ENCODE measurements at places on chromosomes 3 and 15.

DNA sequence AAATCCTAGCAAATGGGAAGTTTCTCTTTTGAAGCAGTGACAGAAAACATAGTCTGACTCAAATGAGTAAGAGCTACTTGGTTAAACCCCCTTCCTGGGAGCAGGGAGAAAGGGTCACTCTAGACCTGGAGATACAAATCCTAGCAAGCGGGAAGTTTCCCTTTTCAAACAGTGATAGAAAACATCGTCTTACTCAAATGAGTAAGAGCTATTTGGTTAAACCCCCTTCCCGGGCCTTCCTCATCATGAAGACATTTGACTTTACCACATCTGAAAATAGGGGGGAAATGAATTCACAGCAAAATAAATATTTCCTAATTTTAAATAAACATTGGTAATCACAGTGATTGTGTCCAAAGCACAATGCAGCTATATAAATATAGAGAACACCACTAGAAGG is 79.2 kb downstream of the FOXB1 start:
- DNase-seq: no peak
- H3K4me3 ChIP-seq: no peak overlapping the region
- H3K27ac ChIP-seq: no peak overlapping the region
- no peaks in the 10 kb centered on the region for H3K36me3 ChIP-seq
- no peaks in the 10 kb centered on the region for H3K4me1 ChIP-seq
- no peaks in the 10 kb centered on the region for H3K27me3 ChIP-seq

GRCh38 chr15:27330326-27330725 is 359.3 kb downstream of the GABRG3 start:
- H3K4me1 ChIP-seq: no peaks in the 10 kb centered on the region
- no peak overlapping the region for H3K4me3 ChIP-seq
- H3K27me3 ChIP-seq: no peaks in the 10 kb centered on the region

DNA sequence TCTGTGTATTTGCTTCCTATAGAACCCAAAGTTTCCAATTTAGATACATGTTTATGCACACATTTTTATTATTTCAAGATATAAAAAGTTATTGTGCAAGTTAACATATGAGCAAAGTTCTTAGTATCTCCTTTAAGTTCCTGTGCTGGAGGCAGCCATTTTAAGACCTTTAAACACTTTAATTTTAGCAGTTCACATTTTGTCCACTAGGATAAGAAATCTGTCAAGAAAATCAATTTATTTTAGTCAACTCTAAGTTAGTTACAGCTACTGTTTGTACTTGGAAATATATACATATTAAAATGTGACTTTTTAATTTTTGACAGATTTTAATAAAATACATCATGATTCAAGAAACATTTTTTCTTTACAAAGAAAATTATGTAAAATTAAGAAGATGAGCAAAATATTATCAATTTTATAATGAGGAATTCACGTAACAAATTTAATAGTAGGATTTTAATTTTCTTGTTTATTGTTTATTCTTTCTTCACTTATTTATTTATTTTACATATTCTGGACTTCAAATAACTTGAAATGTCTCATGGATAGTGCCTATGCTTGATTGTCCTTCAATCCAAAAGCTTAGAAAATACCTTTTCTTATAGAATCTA is 402.6 kb upstream of the GBE1 start:
- H3K27me3 ChIP-seq: no peaks in the 10 kb centered on the region
- H3K4me1 ChIP-seq: no peaks in the 10 kb centered on the region
- H3K36me3 ChIP-seq: no peaks in the 10 kb centered on the region

DNA sequence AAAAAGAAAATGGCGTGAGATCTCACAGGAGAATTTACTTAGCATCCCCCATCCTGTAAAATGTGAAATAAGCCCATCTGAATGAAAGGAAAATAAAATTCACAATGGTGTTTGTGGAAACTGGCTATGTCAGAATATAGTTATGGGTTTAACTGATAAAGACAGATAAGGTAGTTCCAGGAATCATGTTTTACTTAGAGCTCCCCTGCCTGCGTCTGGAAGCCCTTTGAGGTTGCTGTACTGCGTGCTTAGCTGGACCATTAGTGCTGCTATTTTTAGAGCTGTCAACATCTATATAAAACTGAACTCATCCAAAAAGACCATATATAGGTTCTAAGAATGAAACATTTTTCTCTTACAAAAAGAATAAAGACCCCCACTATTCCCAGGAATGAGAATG is 130.8 kb downstream of the LSAMP start:
- peak; percentile 11 for DNase-seq
- H3K27me3 ChIP-seq: no peaks in the 10 kb centered on the region
- H3K36me3 ChIP-seq: no peaks in the 10 kb centered on the region

DNA sequence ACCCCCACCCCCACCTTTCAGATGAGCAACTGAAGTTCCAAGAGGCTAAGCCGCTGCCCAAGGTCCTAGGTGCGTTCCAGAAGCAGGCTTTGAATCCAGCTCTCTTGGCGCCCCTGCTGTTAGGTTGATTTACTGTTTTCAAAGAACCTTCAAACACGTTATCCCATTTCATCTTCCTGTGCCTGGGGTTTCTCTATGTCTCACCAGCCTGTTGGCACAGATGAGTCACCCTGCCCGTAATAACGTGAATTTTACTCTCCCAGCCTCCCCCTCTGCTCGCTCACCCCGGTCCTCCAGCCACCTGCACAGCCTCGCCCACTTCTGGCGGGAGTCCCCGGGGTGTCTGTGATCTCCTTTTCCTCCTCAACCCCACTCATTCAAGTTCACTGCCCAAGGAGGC is 13.0 kb upstream of the TSEN2 start:
- H3K27ac ChIP-seq: no peak overlapping the region
- peaks cover 20% of the 10 kb centered on the region for H3K4me1 ChIP-seq
- H3K27me3 ChIP-seq: no peaks in the 10 kb centered on the region
- no peaks in the 10 kb centered on the region for H3K36me3 ChIP-seq

- H3K27ac ChIP-seq: no peak overlapping the region
- DNase-seq: no peak
- no peaks in the 10 kb centered on the region for H3K4me1 ChIP-seq
- no peaks in the 10 kb centered on the region for H3K27me3 ChIP-seq
- H3K36me3 ChIP-seq: no peaks in the 10 kb centered on the region
Observed at GRCh38 chr3:78830470-78830869, 937.3 kb downstream of the ROBO1 start.

- no peak overlapping the region for H3K4me3 ChIP-seq
- DNase-seq: peak; percentile 66
- no peaks in the 10 kb centered on the region for H3K27me3 ChIP-seq
- H3K4me1 ChIP-seq: no peaks in the 10 kb centered on the region
- no peaks in the 10 kb centered on the region for H3K36me3 ChIP-seq
Observed at GRCh38 chr3:159273608-159274007, 471.8 kb downstream of the MFSD1 start.

DNA sequence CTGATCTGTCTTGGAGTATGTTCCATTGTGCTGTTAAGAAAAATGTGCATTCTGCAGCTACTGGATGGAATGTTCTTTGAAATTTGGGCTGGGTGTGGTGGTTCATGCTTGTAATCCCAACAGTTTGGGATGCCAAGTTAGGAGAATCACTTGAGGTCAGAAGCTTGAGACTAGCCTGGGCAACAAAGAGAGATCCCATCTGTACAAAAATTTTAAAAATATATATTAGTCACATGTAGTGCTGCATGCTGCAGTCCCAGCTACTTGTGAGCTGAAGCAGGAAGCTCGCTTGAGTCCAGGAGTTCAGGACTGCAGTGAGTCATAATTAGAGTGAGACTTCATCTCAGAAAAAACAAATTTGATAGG is 62.8 kb upstream of the PLSCR4 start:
- H3K36me3 ChIP-seq: no peaks in the 10 kb centered on the region
- no peaks in the 10 kb centered on the region for H3K4me1 ChIP-seq
- H3K27me3 ChIP-seq: no peaks in the 10 kb centered on the region

- H3K36me3 ChIP-seq: no peaks in the 10 kb centered on the region
- no peak for DNase-seq
- no peak overlapping the region for H3K27ac ChIP-seq
Observed at GRCh38 chr15:27796405-27797320, 302.5 kb downstream of the OCA2 start.

- H3K27ac ChIP-seq: no peak overlapping the region
- DNase-seq: no peak
- H3K36me3 ChIP-seq: no peaks in the 10 kb centered on the region
Observed at GRCh38 chr3:69696367-69696766, 42.9 kb upstream of the MITF start.

- H3K36me3 ChIP-seq: no peaks in the 10 kb centered on the region
- no peaks in the 10 kb centered on the region for H3K4me1 ChIP-seq
- H3K27me3 ChIP-seq: no peaks in the 10 kb centered on the region
- no peak for DNase-seq
- no peak overlapping the region for H3K27ac ChIP-seq
- H3K4me3 ChIP-seq: no peak overlapping the region
Observed at GRCh38 chr3:34396956-34397355, 598.5 kb downstream of the PDCD6IP start.

- H3K36me3 ChIP-seq: peaks cover 80% of the 10 kb centered on the region
- no peak overlapping the region for H3K4me3 ChIP-seq
- no peak for DNase-seq
- H3K4me1 ChIP-seq: no peaks in the 10 kb centered on the region
- no peak overlapping the region for H3K27ac ChIP-seq
Observed at GRCh38 chr15:84645496-84645895, 8.6 kb downstream of the WDR73 start.

GRCh38 chr3:38039101-38039898 is at the start of gene DLEC1:
Gene DLEC1 (plus strand): TSS chr3:38039208. CDS start chr3:38039226, 18 bp downstream.
- DNase-seq: peak; percentile 69
- no peaks in the 10 kb centered on the region for H3K36me3 ChIP-seq
- H3K4me3 ChIP-seq: peak within 1 kb of the TSS; percentile 53

GRCh38 chr15:70722266-70723121 is 40.9 kb downstream of the UACA start:
- H3K27me3 ChIP-seq: no peaks in the 10 kb centered on the region
- no peaks in the 10 kb centered on the region for H3K4me1 ChIP-seq
- no peak overlapping the region for H3K27ac ChIP-seq

DNA sequence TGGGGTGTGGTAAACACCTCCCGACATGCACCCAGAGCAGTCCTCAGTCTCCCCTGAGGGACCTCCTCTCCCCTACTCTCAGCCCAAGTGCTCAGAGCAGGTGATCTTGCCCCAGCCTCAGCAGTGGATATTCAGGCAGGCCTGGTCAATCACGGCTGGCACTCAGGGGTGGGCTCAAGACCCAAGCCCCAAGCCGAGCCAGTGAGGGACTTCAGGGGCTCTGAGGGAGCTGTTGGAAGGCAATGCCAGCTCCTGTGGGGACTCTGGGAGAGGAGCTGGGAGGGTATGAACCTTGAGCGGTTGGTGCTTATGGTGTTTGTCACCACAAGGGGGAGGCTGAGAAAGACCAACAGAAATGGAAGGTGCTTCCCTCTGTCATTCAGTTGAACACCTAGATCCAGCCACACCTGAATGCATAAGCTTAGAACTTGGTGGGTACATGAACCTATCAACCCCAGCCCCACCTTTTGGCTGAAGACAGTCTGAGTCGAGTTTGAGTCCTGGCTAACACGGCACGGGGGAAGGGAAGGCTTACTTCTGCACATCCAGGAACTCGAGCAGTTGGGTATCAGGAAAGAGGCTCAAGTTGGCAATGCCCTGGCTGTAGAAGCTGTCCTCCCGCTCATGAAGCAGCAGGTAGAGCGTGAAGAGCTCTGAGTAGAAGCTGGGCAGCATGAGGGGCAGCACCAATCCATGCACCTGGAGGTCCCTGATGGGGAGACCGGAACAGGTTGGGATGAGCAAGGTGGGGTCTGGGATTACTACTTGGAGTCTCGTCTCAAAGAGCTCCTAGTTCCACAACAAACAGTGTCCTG is 19.2 kb downstream of the ALS2CL start:
- no peak for DNase-seq
- H3K27ac ChIP-seq: no peak overlapping the region
- H3K36me3 ChIP-seq: no peaks in the 10 kb centered on the region
- peaks cover 18% of the 10 kb centered on the region for H3K27me3 ChIP-seq
- peaks cover 2% of the 10 kb centered on the region for H3K4me1 ChIP-seq

- no peak for DNase-seq
- peak overlapping the region; percentile 46 for H3K4me3 ChIP-seq
- H3K36me3 ChIP-seq: no peaks in the 10 kb centered on the region
- H3K4me1 ChIP-seq: no peaks in the 10 kb centered on the region
Observed at GRCh38 chr15:62075595-62076277, 9.0 kb downstream of the C2CD4A start.

- no peak for DNase-seq
- H3K27ac ChIP-seq: peak overlapping the region; percentile 3
- H3K4me3 ChIP-seq: no peak overlapping the region
- no peaks in the 10 kb centered on the region for H3K27me3 ChIP-seq
Observed at GRCh38 chr3:184347321-184348056, 10.1 kb downstream of the FAM131A start.

DNA sequence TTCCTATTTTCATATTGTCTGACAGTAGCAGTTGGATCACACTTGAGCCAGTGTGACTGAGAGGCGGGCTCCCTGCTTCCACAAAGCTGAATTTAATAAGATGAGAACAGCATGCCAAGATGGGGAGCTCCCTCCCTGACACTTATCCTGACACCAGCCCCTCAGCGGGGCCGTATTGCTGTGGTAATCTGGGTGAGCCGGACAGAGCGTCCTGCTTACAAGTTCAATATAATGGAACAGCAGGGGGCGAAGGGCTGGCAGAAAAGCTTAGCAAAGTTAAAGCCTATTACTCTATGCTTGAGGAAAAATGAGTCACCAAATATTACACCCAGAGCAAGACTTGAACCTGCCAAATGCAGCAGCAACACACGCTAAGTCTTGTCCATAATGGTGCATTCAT is 163.8 kb upstream of the CMC1 start:
- H3K36me3 ChIP-seq: no peaks in the 10 kb centered on the region
- H3K4me1 ChIP-seq: no peaks in the 10 kb centered on the region
- H3K27ac ChIP-seq: no peak overlapping the region
- DNase-seq: no peak
- H3K27me3 ChIP-seq: no peaks in the 10 kb centered on the region

- peak; percentile 20 for DNase-seq
- H3K27ac ChIP-seq: no peak overlapping the region
- H3K4me1 ChIP-seq: no peaks in the 10 kb centered on the region
- H3K27me3 ChIP-seq: no peaks in the 10 kb centered on the region
- H3K4me3 ChIP-seq: no peak overlapping the region
Observed at GRCh38 chr3:56894881-56895431, 93.2 kb upstream of the ARHGEF3 start.

GRCh38 chr15:68277131-68277602 is 378 bp upstream of the FEM1B start:
- peak overlapping the region; percentile 90 for H3K4me3 ChIP-seq
- H3K27ac ChIP-seq: peak overlapping the region; percentile 95
- H3K27me3 ChIP-seq: no peaks in the 10 kb centered on the region

DNA sequence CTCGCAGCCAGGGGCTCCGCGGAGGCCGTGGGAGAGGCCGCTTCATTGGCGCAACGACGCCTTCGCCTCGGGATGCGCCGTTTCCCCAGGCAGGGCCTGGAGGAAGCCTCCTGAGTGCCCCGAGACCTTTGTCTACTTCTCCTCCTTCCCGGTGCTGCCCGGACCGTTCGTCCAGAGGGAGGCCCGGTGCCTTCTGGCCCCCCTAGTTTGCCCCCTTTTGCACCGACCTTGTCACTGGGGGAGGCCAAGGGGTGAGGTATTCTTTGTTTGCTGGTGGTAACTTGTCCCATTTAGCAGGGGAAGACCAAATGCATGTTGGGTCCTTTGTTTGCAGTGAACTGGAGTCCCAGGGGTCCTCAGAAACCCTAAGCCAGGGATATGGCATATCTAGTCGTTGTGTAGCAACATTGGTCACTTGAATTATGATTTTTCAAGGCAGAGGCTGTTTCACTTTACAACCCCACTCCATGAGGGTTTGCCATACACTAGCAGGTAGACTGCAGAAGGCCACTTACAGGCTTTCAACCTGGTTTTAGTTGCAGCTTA is 615 bp downstream of the DHX30 start:
- no peaks in the 10 kb centered on the region for H3K27me3 ChIP-seq
- H3K4me1 ChIP-seq: peaks cover 3% of the 10 kb centered on the region
- H3K36me3 ChIP-seq: peaks cover 11% of the 10 kb centered on the region
- DNase-seq: no peak
- peak overlapping the region; percentile 83 for H3K27ac ChIP-seq

GRCh38 chr3:192927016-192927415 is 9.4 kb upstream of the MB21D2 start:
- no peaks in the 10 kb centered on the region for H3K4me1 ChIP-seq
- H3K36me3 ChIP-seq: no peaks in the 10 kb centered on the region
- DNase-seq: no peak
- no peak overlapping the region for H3K27ac ChIP-seq

Measured in mesenchymal stem cell (in vitro differentiated cells and primary cell).